ENCODE measurements at places on chromosomes 2 and 18.

- DNase-seq: no peak
Observed at GRCh38 chr18:63951302-63951705, 2.2 kb downstream of the HMSD start.

GRCh38 chr2:74887960-74888700, 54.2 kb downstream of the HK2 start:
- no peak for DNase-seq

- no peak for DNase-seq
Observed at GRCh38 chr2:79235135-79235534, 75.6 kb upstream of the REG3A start.

DNA sequence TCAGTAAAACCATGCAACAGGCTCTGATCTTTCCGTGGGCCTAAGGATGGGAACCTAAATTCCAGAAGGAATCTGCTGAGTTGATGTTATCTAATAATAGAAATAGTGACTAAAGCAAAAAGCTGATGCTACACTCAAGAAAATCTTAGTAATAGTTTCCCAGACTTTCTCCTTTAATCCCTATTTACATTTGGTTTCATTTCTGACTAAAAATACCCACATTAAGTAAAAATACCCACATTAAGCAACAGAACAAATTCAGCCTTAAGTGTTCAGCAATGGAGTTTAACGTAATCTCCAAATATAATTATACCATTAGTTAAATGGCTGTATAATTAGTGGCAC, 50.3 kb downstream of the CCBE1 start:
- no peak for DNase-seq

GRCh38 chr2:134031539-134031938, 222.3 kb upstream of the MGAT5 start:
- DNase-seq: no peak

DNA sequence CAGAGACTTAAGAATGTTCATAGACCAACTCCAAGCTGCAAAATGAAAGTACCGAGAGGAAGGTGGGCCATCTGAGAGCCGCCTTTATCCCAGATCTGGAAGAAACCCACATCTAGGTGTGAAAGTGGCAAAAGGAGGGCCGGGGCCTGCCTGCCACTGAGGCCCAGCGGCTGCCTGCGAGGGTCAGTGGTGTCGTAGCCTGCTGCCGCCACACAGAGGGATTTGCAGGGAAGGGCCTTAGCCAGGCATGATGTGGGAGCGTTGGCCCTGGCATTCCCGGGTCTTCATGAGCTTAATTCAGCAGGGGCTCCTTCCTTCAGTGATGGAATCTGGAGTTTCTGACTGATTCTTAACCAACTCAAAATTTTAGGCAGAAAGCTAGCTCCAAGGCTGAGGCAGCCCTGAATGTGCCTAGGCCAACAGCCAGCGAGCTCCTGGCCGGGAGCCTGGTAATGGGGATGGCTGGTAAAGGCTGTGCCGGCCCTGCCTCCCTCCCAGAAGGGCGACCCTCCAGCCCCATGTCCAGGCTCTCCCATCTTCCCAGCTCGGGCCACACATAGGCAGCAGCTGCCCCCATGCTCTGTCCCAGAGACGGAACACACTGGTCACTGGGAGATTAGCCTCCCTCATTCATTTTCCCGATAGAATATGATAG, 230.1 kb downstream of the AGAP1 start:
- no peak for DNase-seq

GRCh38 chr2:146994246-146994645, 850.6 kb upstream of the ACVR2A start:
- DNase-seq: no peak

DNA sequence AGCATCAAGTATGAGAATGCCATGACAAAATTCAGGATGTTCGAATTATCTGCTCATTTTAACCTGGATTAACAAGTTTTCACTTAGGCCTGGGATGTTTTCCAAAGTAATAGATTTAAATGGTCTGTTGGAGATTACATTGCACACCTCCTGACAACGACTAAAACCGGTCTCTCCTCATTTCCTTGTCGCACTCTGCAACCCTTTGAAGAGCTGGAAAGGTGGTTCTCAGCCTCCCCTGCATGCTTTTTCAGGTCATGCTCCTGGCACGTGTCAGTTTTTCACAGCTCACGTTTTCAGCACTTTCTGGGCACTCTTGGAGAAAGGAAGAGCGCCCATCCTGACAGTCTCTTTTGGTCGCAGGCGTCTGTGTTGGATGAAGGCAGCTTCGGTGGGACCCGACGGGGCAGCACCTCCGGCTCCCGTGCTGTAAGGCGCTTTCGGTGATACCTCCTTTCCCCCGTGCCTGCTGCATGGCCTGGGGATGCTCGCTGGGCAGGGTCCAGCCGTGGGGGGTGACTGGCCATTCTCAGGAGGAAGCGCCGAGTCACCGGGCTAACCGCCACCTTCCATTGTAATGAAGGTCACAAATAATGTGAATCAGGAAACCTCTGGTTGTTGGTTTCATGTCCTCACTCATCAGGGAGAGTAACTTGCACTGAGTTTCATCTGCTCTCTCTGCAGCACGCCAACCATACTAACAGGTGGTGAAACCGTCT, 63.5 kb upstream of the RBM44 start:
- DNase-seq: no peak

- peak; percentile 73 for DNase-seq
Observed at GRCh38 chr2:165743442-165743841, 50.6 kb downstream of the GALNT3 start.

GRCh38 chr2:138707392-138708074, 72.7 kb downstream of the NXPH2 start:
- DNase-seq: no peak

Measured in bone marrow (tissue), 2 donors.